Spleen (tissue), 13 donors: ENCODE measurements at places on chromosomes 3 and 15. TPM values are rescaled to one million over a fixed set of nuclear protein-coding genes. Genes with fewer than 3 reads are reported as not detected.
A peak's percentile ranks its signal among the peaks of the same experiment; 100 is the strongest.

- DNase-seq = no peak
Observed at GRCh38 chr3:64152086-64152485, 73.2 kb downstream of the PRICKLE2 start.

GRCh38 chr15:38072348-38073177 is 138.1 kb downstream of the TMCO5A start:
- peak; percentile 85 for DNase-seq

DNA sequence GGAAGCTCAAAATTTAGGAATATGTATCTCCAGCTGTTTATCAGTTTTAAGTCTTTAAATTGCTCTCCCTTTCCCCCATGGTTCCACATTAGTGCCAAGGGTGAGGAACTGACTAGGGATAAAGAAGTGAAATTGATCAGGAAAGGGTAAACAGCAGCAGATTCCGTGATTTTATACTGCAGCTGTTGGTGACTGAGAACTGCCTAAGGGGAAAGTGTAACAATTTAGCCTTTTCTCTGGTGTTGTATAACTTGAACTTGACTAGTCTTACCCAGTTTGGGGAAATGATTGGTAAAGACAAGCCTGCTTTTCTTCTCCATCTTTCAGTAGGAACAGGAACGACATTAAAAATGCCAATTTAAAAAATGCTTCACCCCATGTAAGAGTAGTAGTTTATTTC is 5.0 kb downstream of the SPRED1 start:
- DNase-seq = no peak

Gene ZBTB47
- total RNA-seq = 9.9 TPM

DNA sequence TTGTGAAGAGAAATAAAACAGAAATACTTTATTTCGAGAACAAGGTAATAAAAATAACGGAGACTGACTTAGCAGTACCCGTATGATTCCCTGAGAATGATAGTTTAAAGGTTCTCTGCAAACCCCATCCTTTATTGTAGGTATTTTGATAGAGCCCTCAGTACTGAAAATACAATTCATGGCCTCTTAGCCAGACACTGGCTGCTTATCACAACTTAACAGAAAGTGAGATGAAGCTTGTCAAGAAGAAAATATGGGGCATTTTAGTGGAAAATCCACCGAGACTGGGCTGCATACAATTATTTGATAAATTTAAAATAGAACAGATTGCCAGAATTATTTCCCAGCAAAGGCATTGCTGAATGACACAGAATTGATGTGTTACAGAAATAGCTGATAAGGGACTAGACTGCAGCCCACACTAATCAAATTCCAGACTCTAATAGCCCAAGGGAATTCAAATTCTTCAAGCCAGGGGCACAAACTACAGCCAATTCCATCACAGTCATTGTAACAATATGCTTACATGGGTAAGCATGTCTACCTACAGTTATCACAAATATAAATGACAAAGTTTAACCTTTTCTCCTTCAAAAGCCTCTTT is 521.9 kb downstream of the PLOD2 start:
- no peak for DNase-seq

GRCh38 chr3:161371441-161372320 is at the start of gene SPTSSB:
SPTSSB (minus strand) TSS chr3:161371517; CDS start chr3:161346323, 25,194 bp downstream.
- peak; percentile 80 for DNase-seq

- DNase-seq = peak; percentile 75
Observed at GRCh38 chr3:195080571-195081151, 190.3 kb downstream of the XXYLT1 start.

DNA sequence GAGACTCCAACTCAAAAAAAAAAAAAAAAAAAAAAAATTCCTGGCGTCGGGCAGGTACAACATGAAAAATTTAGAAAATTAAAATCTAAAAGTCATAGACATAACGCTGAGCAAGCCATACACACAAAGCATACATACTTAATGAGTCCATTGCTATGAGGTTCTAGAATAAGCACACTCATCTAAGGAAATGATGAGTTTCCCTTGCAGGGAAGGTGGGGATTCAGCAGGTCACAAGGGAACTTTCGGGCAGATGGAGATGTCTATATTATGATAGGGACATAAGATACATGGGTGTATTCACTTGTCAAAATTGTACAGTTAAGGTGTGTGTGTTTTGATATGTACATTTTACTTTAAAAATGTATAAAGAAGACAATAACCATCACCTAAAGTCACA is 120.2 kb upstream of the LIPC start:
- DNase-seq = no peak
